ENCODE measurements at places on chromosomes 7 and 10. TPM values are rescaled to one million over a fixed set of nuclear protein-coding genes. Genes with fewer than 3 reads are reported as not detected.

Gene VGF
- 0.38 TPM for polyA plus RNA-seq

DNA sequence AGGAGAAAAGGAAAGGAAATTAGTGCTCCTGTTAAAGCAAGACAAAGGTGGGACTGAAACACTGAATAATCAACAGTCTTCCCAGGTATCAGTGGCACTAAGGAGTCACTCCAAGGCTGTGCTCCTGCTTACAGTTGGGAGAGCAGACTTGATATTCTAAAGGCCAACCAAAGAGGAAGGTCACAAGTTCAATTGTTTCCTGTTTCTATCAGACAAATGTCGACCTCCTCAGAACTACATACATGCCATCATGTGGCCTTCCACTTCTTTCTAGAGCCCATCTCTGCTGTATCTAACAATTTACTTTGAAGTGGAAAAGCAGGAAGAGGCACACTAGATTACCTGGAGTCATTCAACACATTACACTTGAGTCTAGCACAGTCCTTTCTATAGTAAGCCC, 3.4 kb downstream of the ZNF239 start:
- no peak for DNase-seq

Gene MALRD1
- 2.4 TPM for polyA plus RNA-seq

Gene SCART1
- 0.96 TPM for polyA plus RNA-seq

Gene SFXN3
- polyA plus RNA-seq, result 77.8 TPM

DNA sequence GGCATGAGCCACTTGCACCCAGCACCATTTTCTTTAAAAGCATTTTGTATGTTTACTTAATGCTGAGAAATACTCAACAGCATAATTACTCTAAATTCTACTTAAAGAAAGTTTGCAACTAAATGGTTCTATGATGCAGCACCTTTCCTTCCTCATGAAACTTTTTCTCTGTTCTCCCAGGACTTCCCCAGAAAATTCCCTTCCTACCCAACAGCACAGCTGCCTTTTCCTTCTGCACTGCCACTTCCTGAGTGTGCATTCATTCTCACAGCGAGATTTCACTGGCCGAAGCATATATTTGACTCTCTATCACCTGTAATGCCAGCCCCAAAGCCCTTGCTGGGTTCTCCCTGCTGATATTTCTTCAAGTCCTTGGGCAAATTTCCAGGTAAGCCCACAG, 41.5 kb upstream of the DGKI start:
- DNase-seq, result no peak

DNA sequence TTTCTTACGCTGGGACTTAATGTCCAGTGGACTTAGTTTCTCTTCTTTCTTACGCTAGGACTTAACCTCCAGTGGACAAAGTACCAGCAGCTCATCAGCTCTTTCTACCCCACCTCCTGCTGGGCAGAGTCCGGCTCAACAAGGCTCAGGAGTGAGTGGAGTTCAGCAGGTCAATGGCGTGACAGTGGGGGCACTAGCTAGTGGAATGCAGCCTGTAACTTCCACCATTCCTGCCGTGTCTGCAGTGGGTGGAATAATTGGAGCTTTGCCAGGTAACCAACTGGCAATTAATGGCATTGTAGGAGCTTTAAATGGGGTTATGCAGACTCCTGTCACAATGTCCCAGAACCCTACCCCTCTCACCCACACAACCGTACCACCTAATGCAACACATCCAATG, 199.7 kb downstream of the MLLT10 start:
- no peak for DNase-seq

- DNase-seq, result peak; percentile 29
These were observed 35.3 kb downstream of the STK32C start for GRCh38 chr10:132272231-132272971.

Gene HKDC1
- polyA plus RNA-seq, result 0.47 TPM

DNA sequence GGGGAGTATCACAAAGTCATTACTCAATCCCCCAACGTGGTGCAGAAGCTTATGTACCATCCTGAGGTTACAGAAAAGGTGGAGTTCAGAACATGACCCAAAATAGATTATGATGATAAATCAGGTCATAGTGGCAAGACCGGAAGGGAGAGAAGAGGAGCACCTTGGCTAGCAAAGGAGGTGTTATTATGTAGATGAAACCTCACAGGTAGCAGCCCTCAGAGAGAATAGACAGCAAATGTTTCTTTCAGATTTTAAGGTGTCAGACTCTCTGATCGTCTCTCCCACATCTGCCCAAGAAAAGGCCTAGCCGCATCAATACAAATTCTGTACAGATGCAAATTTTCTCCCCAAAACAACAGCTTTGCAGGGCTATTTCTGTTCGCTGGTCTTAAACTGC, 88.3 kb upstream of the SEMA3D start:
- DNase-seq, result no peak

DNA sequence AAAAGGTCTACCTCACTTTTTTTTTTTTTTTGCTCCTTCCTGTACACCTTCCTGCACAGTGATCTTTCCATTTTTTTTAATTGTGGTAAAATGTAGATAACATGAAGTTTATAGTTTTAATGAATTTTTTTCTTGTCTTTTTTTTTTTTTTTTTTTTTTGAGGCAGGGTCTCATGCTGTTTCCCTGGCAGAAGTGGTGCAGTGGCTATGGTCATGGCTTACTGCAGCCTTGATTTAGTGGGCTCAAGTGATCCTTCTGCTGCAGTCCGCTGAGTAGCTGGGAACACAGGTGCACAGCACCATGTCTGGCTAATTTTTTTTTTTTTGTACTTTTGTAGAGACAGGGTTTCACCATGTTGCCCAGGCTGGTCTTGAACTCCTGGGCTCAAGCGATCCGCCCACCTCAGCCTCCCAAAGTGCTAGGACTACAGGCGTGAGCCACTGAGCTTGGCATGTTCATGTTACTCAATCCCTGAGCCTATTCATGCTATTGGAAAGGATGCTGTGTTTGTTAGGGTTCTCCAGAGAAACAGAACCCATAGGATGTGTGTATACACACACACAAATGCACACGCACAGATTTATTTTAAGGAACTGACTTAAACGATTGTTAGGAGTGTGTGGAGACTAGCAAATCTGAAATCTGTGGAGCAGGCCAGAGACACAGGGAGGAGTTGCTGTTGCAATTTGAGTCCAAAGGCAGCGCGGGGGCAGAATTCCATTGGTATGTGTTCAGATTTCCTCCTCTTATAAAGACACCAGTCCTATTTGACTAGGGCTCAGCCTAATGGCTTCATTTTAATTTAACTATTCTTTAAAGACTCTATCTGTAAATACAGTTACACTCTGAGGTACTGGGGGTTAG, 29.1 kb downstream of the GALNT11 start:
- peak; percentile 26 for DNase-seq

DNA sequence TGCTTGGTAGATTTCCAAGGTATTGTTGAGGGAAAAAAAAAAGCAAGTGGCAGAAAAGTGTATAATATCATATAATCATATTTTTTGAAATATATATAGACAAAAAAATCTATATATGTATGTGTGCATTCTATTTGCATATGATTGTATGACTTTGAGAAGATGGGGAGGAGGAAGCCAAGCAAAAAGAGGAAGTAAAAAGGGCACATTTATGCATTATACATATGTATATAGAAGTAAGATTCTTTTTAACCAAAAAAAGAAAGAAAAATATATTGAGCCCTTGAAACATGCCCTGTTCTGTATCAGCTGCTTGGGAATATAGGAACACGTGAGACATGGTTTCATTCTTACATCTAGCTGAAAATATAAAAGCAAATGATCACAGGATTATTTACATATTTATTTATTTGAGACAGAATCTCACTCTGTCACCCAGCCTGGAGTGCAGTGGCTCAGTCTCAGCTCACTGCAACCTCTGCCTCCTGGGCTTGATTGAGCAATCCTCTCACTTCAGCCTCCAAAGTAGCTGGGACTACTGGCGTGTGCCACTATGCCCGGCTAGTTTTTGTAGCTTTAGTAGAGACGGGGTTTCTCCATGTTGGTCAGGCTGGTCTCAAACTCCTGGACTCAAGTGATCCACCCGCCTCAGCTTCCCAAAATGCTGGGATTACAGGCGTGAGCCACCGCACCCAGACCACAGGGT, 18.0 kb upstream of the SLF2 start:
- no peak for DNase-seq

Gene CPA4
- polyA plus RNA-seq, result 65.7 TPM

Gene FIGNL1
- 7.1 TPM for polyA plus RNA-seq

GRCh38 chr10:5757766-5758517, 55.3 kb downstream of the GDI2 start:
- no peak for DNase-seq

- DNase-seq, result peak; percentile 82
These were observed 817.6 kb downstream of the TNS3 start for GRCh38 chr7:46764100-46764936.

GRCh38 chr10:101670635-101671034, 24.3 kb downstream of the FBXW4 start:
- no peak for DNase-seq

DNA sequence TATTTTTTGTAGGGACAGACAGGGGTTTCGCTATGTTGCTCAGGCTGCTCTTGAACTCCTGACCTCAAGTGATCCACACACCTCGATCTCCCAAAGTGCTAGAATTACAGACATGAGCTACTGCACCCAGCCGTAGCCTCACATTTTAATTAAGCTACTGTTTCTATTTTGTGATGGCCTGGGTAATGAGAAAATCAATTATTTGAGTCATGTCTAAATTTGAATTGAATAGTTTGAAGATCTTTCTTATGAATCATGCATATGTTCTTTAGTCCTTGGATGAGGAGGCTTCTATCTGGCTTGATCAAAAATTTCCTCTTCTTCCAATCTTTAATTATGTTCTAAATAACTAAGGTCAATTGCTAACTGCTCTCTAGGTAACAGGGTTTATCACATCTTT, 175.0 kb downstream of the REEP3 start:
- DNase-seq, result no peak

- DNase-seq, result no peak
These were observed 7.8 kb downstream of the NODAL start for GRCh38 chr10:70433581-70434280.

DNA sequence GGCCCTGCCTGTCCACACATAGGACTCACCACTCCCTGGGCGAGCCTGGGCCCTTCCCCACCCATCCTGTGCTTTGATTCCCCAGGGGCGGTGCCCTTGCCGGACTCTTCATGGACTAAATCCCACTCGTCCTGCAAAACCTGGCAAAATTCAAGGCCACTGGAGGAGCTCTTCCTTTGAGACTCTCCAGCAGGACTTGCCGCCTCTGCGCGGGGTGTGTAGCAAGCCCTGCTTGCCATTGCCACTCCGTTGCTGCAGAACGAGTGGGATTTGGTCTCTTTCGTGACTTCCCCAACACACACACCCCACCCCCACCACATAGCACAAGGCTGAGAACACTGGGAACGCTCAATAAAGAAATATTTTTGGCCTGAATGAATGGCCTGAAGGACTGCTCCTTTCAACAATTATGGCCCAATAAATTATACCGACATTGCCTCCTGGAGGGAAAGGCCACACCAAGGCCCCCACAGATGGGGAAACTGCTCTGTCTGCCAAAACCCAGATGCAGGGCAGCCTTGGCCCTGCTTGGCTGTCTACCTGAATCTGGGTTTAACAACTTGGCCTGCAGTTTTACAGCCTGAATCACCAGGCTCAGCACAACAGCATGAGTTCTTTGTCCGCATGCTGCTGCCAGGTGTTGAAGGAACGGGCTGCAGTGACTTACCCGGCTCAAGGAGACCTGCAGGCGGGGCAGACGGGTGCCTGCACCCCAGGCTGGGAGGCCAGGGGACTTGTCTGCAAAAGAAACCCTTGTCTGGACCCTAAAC, 72.8 kb upstream of the KAT6B start:
- DNase-seq, result no peak

GRCh38 chr7:146314962-146315361, 198.4 kb downstream of the CNTNAP2 start:
- DNase-seq, result no peak

DNA sequence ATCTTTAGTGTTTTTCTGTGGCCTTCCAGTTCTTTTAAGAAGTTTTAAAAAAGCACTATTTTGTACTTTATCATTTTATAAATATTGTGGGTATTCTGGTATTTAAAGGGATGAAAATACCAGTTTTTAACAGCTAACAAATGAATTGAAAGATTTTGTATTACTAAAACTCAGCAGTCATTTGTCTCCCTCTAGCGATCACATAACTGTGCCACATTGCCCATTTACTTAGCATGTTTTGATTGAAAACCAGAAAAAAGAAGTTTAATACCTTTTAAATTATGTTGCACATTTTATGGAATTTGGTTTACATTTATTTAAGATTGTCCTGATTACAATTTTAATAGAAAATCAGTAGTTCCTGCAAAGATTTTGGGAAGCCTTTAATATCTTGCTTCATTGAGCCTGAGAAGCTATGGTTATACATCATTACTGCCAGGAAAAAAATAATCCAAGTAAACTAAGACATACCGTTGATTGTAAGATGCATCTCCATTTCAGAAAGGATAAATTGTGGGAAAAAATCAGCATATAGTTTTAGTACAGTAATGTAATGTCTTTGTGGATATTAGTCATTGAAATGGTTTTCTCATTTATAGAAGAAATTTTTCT, 34.9 kb downstream of the TAX1BP1 start:
- DNase-seq, result no peak

- no peak for DNase-seq
These were observed 32.0 kb downstream of the ICA1 start for GRCh38 chr7:8229927-8230326.

Gene CADPS2
- 0.35 TPM for polyA plus RNA-seq

DNA sequence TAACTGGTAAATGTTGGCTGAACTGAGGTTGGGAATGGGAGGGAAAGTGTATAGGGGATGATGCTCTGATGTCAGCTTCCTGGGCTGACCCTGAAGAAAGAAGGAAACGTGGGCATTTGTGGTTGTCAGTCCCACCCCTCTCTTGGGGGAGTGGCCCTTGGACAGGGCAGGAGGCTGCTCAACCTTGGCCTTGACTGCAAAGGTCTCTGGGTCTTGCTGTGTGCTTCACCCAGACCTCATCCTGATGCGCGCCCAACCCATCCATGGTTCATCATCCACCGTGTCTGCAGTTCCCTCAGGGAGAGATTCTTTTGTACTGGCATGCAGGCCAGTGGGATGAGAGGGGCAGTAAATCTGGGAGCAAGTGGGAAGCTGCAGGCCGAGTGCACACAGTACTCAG, 4.7 kb upstream of the ZYX start:
- DNase-seq, result no peak

GRCh38 chr7:130990178-130990832, 256.3 kb upstream of the KLF14 start:
- no peak for DNase-seq

- no peak for DNase-seq
These were observed 23.5 kb downstream of the GNAT3 start for GRCh38 chr7:80488406-80488805.

Gene WNT8B
- not detected for polyA plus RNA-seq

GRCh38 chr7:47968847-47969774, 10.3 kb downstream of the HUS1 start:
- DNase-seq, result no peak

- no peak for DNase-seq
These were observed 69.6 kb downstream of the ASB13 start for GRCh38 chr10:5596611-5597341.

Gene PDIA4
- 227 TPM for polyA plus RNA-seq

DNA sequence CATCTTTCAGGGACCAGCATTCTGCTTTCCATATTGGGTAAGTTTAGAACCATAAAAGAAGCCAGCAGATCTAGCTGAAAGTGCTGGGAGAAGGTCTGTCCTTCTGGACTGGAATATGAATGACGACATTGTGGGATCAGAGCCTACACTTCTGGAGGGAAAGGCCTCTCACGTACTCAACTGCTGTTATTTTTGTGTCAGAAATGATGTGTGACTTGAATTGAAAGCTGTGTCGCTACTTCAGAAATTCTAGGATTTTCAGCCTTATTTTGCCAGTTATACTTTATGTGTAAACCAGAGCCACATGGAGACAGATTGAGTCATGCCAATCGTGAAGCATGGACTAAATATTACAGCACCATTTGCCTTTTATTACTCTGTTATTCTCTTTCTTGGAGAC, 231.0 kb downstream of the KIAA1217 start:
- DNase-seq, result no peak

GRCh38 chr7:31006857-31007256, 43.1 kb downstream of the GHRHR start:
- no peak for DNase-seq

Gene ANKRD7
- polyA plus RNA-seq, result 0.50 TPM

All from AG04450 (cell line).